ENCODE measurements at places on chromosomes 7 and 10.
A peak's percentile ranks its signal among the peaks of the same experiment; 100 is the strongest.

DNA sequence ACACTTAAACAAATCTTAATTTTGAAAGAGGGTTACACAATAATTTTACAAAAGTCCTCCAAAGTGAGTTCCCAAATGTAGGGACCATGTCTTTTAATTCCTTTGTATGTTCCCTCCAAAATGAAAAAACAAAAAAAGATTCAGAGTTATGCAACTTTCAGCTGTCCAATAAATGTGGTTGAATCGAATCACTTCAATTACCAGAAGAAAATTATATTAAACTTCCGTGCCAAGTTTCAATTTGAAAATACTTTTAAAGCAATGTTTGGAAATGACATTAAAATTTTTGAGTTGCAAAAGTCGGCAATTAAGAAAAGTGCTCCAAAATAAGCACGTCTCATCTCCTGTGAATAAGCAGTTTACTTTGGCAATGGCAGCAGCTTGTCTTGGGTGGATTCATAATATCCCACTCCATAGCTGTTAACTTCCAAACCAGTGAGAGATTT lies 60.3 kb upstream of the C1GALT1 start:
- DNase-seq, result peak; percentile 13

- DNase-seq, result peak; percentile 72
These were observed at the start of gene MET for GRCh38 chr7:116671681-116672595. Gene MET (plus strand): TSS chr7:116672196. CDS start chr7:116699085, 26,889 bp downstream.

DNA sequence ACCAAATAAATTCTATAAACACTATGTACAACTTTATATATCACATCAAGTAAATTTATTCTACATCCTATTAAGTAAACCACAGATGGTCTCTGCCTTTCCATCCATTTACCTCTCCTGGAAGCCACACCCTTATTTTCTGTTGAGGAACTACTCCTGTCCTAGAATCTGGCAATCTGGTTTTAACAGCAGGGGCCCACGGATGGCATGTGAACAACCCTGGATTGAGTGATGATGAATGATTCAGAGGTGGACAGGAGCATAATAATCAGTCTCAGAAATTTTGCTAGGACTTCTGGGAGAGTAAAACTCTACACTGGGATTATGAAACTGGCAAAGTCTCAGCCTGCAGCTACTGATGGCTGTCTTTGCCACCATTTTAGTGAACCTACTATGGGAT lies 54.1 kb downstream of the CDK6 start:
- DNase-seq, result no peak

GRCh38 chr7:18626717-18627116 lies 131.2 kb downstream of the HDAC9 start:
- no peak for DNase-seq

DNA sequence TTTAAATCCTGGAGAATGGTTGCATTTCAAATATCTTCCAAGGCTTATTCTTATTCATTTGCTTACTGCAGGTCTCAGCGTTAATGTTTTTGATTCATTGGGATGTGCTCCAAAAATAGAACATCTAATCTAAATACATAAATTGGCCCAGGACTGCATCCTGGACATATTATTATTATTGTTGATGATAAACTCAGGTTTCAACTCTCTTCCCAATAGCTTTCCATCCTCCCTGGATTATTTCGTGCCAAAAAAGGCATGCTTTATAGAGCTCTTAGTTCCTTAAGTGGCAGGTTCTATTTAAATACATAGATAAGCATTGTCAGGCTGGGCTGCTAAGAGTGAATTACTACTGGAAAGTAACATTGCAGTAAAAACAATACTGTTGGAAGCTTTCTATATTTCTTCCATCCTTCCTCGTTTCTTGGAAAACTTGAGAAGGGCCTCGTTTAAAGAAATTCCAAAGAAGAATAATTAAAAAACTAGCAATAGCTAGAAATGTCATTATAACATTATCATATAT lies 14.7 kb upstream of the PRKAR2B start:
- no peak for DNase-seq

DNA sequence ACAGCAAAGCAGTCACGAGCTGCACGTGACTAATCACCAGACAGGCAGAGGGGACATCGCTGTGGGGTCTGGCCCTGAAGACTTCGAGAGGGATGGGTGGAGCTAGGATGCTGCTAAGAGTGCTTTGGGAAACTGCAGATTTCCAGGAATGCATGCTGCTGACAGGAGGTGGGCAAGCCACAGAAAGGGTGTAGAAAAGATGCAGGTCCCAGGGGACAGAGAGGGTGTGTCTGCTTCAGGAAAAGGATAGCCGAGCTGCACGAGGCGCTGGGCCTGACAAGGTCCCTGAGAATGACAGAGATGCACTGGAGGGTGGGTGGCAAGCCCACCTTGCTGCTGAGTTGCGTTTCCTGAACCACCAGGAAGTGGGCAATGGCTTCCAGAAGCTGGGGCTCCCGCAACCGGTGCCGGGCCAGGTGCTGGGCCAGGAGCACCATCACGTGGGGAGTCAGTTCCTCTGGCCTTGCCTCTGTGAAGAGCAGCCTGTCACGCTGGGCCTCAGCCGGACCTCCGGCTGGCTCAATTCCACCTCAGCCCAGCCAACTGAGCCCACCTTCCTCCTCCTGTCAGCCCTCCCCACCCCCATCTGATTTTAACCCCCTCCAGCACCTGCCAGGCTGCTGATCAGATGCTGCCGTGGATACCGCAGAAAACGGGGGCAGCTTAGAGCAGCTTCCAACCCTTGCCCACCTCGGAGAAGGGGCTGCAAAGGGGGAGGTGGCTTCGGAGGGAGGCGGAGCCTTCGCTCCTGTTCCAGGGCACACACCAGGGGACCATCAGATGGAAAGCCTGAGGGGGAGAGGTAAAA lies 2.2 kb downstream of the FASTK start:
- peak; percentile 62 for DNase-seq

All from fibroblast of skin of right quadriceps (primary cell).